ENCODE measurements at places on chromosomes 4 and X. TPM values are rescaled to one million over a fixed set of nuclear protein-coding genes. Genes with fewer than 3 reads are reported as not detected.

The CLTRN gene
- 0.10 TPM for total RNA-seq

GRCh38 chr4:174210354-174210753 is 73.1 kb downstream of the FBXO8 start:
- H3K27ac ChIP-seq: no peak overlapping the region
- no peaks in the 10 kb centered on the region for H3K27me3 ChIP-seq
- no peaks in the 10 kb centered on the region for H3K4me1 ChIP-seq
- H3K4me3 ChIP-seq: no peak overlapping the region
- DNase-seq: no peak

GRCh38 chr4:39655211-39655610 is 16.5 kb upstream of the SMIM14 start:
- no peak overlapping the region for H3K27ac ChIP-seq
- DNase-seq: no peak
- no peaks in the 10 kb centered on the region for H3K36me3 ChIP-seq
- no peaks in the 10 kb centered on the region for H3K27me3 ChIP-seq
- H3K4me3 ChIP-seq: no peak overlapping the region
- H3K4me1 ChIP-seq: no peaks in the 10 kb centered on the region

GRCh38 chr4:2881431-2881830 is 37.8 kb downstream of the ADD1 start:
- peaks cover 6% of the 10 kb centered on the region for H3K36me3 ChIP-seq
- no peaks in the 10 kb centered on the region for H3K27me3 ChIP-seq
- no peaks in the 10 kb centered on the region for H3K4me1 ChIP-seq

DNA sequence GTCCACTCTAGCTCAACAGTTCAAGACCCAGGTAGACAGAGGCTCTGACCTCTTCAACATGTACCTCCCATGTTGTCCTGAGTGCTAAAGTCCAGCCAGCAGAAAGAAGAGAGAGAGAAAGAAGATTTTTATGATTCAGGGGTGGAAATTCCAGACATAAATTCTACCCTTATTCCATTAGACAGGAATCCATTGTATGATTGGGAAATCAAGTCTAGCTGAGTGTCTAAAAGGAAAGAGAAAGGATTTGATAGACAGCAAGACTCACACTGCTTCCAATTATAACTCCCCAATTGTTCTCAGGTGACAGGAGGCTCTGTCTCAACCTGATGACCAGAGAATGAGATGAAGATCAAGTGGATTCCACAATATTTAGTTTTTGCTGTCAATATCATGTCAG is 27.9 kb upstream of the PGM2 start:
- H3K27me3 ChIP-seq: no peaks in the 10 kb centered on the region
- H3K4me1 ChIP-seq: no peaks in the 10 kb centered on the region
- H3K27ac ChIP-seq: no peak overlapping the region
- no peaks in the 10 kb centered on the region for H3K36me3 ChIP-seq
- DNase-seq: no peak

GRCh38 chrX:49230500-49231232 is 2.5 kb downstream of the CACNA1F start:
- no peak for DNase-seq
- H3K4me3 ChIP-seq: no peak overlapping the region
- no peaks in the 10 kb centered on the region for H3K36me3 ChIP-seq
- no peak overlapping the region for H3K27ac ChIP-seq
- H3K4me1 ChIP-seq: no peaks in the 10 kb centered on the region
- no peaks in the 10 kb centered on the region for H3K27me3 ChIP-seq

DNA sequence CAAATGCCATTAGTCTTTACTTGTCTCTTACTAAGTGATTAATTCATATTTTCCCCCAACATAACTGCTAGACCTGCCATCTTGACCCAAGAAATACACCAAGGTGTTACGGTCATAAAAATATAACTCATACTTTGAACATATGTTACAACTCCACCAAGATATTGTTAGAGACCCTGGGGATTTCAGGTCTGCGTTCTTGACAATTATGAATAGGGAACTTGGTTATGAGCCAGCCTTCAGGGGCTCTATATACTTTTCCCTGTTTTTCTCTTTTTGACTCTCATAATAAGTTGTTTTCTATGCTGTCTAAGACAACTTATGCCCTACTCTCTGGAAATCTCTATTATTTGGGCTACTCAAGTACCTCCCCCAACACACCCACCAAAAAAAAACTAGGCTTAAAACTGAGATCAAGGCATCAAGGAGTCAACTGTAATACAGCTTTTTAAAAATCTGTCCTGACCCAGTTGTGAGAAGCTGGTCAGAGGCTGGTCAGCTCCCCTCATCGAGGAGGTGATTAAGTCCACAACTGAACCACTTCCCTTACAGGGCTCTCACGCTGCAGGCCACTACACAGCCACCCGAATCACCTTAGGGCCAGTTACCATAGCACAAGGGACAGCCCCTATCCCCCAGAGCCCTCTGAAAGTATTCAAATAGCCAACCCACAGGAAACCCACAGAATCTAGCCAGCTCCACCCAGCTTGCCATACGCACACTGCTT is 10.5 kb upstream of the TLR3 start:
- no peak overlapping the region for H3K4me3 ChIP-seq
- H3K27me3 ChIP-seq: no peaks in the 10 kb centered on the region

GRCh38 chr4:165597581-165598480 is 219.0 kb downstream of the CPE start:
- no peak overlapping the region for H3K4me3 ChIP-seq
- H3K4me1 ChIP-seq: no peaks in the 10 kb centered on the region
- H3K27me3 ChIP-seq: no peaks in the 10 kb centered on the region
- H3K27ac ChIP-seq: no peak overlapping the region
- no peak for DNase-seq
- H3K36me3 ChIP-seq: no peaks in the 10 kb centered on the region

All from Panc1 (cell line).